ENCODE measurements at places on chromosomes 7 and 10. TPM values are rescaled to one million over a fixed set of nuclear protein-coding genes. Genes with fewer than 3 reads are reported as not detected.

- DNase-seq = no peak
These were observed 20.3 kb downstream of the UROS start for GRCh38 chr10:125802739-125803138.

Gene ANXA8
- not detected for total RNA-seq

- no peak for DNase-seq
These were observed 11.2 kb upstream of the PRDX3 start for GRCh38 chr10:119189811-119190282.

Gene HECW1
- not detected for total RNA-seq

Gene KEL
- 0.60 TPM for total RNA-seq

GRCh38 chr7:6500691-6501090 is 50.6 kb downstream of the GRID2IP start:
- no peak for DNase-seq

- no peak for DNase-seq
These were observed 203.4 kb upstream of the AHR start for GRCh38 chr7:17094963-17095574.

Gene CFAP46
- not detected for total RNA-seq

DNA sequence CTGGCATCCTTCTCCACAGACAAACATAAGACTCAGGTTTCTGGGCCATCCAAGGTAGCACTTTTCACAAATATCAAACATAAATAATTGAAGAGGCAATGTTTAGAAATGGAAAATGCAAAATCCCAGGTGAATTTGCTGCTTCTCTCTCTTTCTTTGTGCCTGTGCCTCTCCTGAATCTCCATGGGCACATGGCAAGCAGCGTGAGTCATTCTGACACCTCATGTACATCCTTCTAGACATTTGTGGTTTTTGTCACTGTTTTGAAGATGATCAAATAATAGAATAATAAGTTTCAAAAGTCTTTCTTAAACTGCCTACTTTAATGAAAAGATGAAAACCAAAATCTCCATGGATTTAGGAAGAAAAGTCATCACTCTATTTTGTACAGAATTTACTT is 60.3 kb upstream of the RAB11FIP2 start:
- DNase-seq = no peak

DNA sequence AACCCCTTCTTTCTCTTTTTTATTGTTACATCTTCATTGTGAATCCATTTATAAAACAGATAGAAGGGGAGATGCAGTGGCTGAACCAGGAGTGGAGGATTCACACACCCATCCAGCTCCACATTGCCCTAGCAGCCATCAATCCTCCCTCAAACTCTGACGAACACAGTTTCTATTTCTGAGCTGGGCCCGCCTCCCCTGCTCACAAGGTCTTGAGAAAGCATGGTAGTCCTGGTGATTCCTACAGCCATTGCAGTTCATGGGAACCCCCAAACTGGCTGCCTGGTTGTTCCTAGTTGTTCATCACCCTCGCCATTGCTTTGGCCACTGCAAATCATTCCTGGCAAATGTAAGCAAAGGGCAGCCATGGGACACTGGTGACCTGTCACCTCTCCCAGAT is 258.5 kb upstream of the AOAH start:
- no peak for DNase-seq

DNA sequence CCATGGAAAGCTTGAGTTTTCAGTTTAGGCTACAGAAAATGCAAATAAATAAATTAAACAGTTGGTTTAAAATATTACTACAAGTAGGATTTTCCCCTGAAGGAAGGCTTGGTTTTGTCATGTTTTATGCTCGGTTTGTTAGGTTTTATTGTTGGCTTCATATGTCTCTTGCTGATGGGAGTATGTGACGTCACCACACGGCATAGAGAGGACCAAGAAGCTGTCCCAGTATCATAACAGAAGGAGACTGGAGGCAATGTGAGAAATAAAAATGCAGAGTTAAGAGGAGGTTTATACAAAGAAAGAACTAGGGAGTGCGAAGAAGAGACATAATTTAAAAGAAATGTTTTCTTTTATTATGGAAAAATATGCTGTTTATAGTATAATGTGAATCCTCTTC is 24.4 kb downstream of the PCDH15 start:
- DNase-seq = no peak

Gene UCMA
- total RNA-seq = not detected

Gene OPN1SW
- not detected for total RNA-seq

DNA sequence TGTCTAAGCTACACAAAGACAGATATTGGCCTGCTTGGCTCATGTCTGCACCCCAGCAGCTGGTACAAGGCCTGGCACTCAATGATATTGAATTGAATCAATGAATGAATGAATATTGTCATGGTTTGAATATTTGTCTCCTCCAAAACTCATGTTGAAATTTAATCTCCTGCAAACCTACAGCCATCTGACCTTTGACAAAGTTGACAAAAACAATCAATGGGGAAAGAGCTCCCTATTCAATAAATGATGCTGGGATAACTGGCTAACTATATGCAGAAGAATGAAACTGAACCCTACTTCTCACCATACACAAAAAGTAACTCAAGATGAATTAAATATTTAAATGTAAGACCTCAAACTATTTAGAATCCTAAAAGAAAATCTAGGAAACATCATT is 144.7 kb downstream of the CYP26A1 start:
- DNase-seq = no peak

DNA sequence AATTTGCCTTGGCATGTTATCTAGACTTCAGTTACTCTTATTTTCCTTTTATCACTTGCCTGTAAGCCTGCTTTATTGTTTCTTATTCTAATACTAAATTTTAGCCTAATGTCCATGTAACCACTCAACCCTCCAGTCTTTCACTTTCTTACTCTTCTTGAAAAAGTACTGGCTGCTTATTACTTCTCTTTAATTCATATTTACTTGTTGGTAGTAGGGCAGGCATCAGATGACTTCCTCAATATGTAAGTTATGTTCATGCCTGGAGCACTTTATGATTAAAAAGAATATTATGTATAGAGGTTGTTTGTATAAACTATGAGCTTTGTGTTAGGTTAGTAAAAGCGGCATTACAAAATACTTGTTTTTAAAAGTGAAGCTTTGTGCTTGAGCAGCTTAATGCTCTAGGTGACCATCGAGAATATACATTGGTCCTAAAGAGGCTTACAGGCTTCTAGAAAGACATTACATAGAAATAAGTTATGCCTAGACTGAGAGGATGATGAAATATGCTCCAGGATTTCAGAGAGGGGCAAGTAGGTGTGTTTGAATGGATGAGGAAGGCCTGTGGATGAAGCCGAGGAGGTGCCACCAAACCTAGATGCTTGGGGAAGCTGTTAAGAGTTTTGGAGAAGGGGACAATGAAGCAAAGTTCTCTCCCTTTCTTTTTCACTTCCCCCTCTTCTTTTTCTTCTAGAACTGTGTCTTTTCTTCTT is 207.1 kb upstream of the HDAC9 start:
- no peak for DNase-seq

Gene GRM3
- not detected for total RNA-seq

DNA sequence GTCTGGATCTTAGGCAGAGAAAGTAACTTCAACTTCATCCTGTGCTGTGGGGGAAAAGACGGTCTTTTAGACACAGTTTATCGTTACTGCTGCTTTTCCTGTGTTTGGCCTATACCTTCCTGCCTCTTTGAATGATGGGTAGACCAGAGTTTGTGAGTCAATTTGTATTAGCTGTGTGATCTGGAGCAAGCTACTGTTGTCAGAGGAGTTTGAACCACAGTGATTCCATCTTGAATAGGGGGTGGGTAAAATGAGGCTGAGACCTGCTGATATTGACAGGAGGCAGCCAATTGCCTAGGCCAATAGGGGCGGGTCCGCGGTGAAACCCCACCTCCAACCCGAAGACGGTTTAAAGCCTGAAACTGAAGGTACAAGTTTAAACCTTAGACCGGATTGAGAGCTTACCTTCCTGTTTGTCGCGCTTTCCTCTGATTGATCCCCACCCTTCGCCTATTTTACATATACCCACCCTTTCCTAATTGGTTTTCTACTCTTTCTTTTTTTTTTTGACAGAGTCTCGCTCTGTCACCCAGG is 35.8 kb upstream of the EIF4H start:
- DNase-seq = no peak

- DNase-seq = no peak
These were observed 123.1 kb upstream of the RHEB start for GRCh38 chr7:151642746-151643145.

Gene ANKRD2
- 0.25 TPM for total RNA-seq

Gene GRID2IP
- total RNA-seq = 0.30 TPM

DNA sequence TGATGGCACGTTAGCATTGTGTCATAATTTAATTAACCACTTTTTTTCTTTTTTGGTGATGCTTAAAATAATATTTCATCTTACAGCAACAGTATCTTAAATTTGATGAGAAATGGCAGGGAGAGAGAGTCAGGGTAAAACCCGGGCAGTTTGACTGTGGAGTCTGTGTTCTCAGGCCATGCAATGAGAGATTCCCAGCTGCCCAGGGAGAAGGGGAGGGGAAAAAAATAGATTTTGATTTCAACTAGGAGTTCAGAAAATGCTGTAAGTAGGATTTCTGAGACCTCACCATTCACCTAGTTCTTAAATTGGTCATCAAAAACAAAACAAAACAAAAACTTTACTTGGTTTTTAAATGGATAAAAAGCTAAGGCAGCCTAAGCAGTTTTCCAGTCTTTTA is 37.4 kb upstream of the XPNPEP1 start:
- no peak for DNase-seq

- DNase-seq = no peak
These were observed 769.3 kb downstream of the SORCS1 start for GRCh38 chr10:106395041-106395749.

- DNase-seq = no peak
These were observed 415.1 kb downstream of the PAXIP1 start for GRCh38 chr7:154587792-154588191.

GRCh38 chr10:122649903-122650302 is 49.7 kb downstream of the C10orf120 start:
- DNase-seq = no peak

- no peak for DNase-seq
These were observed 80.3 kb downstream of the PIP4K2A start for GRCh38 chr10:22634093-22634492.

DNA sequence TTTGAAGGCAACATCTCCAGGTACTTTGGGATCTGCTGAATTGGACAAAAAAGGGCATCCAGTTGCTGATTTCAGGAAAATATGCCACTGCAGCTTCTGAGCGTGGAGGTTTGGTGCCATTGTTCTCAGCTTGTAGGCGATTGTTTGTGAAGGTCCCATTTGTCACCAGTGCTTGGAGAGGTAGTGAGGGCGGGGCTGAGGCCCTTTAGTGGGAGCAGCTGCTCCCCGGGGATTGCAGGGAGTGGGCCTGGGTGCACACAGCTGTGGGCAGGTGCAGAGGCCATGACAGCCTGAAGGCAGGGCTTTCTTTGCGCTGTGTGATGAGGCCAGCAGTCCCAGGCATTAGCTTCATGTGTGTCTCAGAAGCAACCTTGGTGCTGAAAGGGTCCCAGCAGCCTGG is 3.9 kb downstream of the FAM20C start:
- no peak for DNase-seq

GRCh38 chr10:123792248-123792978 is 99.2 kb downstream of the CPXM2 start:
- no peak for DNase-seq

Gene AEBP1
- 26.9 TPM for total RNA-seq

Gene ABCB1
- 5.1 TPM for total RNA-seq

DNA sequence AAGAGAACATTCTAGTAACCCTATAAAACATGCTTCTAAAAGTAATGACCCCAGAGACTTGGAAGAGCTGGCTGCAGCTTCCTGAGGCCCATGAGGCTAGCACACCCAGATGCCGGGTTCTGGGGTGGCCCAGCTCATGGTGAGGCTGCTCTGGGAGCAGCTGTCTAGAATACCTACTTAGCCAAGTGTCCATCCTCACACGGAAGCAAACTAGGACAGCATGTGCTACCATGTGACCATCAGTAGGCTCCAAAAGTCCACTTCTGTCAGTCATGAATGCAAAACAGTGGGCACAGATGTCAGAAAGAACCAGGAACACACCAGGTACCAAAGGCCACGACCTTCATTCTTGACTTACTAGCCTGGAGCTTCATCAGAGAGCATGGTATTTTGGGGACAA is 32.4 kb downstream of the CTBP2 start:
- no peak for DNase-seq

GRCh38 chr10:57260175-57260574 is 899.1 kb upstream of the ZWINT start:
- no peak for DNase-seq

Gene CYP3A4
- total RNA-seq = 0.14 TPM

Gene CPA2
- not detected for total RNA-seq

GRCh38 chr10:63833411-63834060 is 312.3 kb downstream of the REEP3 start:
- DNase-seq = no peak

Gene FFAR4
- total RNA-seq = not detected

- no peak for DNase-seq
These were observed at the start of gene PDK4 for GRCh38 chr7:95596198-95597063. Gene PDK4 (minus strand): TSS chr7:95596516. CDS start chr7:95596293, 223 bp downstream.

Gene FEZF1
- total RNA-seq = not detected

DNA sequence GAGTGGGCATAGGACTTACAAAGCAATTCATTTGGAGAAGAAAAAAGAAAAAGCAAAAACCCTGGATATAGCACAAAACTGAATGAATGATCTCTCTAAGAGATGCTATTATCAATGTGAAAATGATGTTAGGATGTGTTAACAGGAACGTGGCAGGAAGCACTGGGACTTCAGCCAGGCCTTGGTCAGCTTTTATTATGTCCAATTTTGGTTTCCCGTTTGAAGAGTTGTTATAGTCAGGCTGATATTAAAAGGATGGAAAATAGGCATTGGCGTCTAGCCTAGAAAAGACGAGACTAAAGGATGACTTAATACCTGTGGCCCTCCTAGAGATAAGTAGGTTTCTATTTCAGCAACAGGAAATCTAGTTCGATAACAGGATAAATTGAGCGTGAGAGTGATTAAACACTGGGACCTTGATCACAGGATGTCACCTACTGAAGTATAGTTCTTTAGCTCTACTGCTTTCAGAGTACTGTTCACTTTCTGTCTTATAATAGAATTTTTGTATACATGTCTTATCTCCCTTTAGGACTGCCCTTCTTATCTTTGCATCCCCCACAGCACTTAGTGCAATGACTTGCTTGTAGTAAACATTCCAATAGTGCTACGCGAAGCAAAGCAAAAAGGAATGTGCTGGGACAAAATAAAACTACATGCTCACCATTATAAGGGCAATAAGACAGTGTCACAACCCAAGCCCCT is 99.8 kb upstream of the AGBL3 start:
- no peak for DNase-seq

Gene PRSS37
- total RNA-seq = not detected

DNA sequence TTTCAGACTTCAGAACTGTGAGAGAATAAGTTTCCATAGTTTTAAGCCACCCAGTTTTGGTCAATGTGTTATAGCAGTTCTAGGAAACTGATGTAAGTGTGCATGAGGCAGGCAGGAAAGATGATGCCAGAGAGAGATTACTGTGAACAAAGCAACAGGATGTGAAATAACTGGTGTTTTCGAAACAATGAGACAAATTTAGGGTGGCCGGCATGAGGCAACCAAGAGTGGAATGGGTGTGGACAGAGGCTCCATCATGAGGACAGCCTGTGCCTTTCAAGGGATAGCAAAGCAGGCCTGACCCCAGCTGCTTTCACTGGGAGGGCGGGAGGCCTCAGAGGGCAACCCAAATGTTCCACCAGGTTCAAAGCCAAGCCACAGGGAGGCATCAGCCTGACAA is 67.3 kb upstream of the UCN3 start:
- DNase-seq = peak; percentile 24

- no peak for DNase-seq
These were observed 113.6 kb upstream of the ZMIZ1 start for GRCh38 chr10:78955206-78955605.

Gene PDAP1
- 148 TPM for total RNA-seq

GRCh38 chr10:12635127-12635541 is 285.8 kb downstream of the CAMK1D start:
- no peak for DNase-seq

- no peak for DNase-seq
These were observed at the start of gene MACROH2A2 for GRCh38 chr10:70052462-70053217. Gene MACROH2A2 (plus strand): TSS chr10:70052846. CDS start chr10:70075659, 22,813 bp downstream.
